NCI-H2029 treated with DMSO at 0.1 percent for 48 hours (cell line): ENCODE measurements at places on chromosomes 11 and 22.

DNA sequence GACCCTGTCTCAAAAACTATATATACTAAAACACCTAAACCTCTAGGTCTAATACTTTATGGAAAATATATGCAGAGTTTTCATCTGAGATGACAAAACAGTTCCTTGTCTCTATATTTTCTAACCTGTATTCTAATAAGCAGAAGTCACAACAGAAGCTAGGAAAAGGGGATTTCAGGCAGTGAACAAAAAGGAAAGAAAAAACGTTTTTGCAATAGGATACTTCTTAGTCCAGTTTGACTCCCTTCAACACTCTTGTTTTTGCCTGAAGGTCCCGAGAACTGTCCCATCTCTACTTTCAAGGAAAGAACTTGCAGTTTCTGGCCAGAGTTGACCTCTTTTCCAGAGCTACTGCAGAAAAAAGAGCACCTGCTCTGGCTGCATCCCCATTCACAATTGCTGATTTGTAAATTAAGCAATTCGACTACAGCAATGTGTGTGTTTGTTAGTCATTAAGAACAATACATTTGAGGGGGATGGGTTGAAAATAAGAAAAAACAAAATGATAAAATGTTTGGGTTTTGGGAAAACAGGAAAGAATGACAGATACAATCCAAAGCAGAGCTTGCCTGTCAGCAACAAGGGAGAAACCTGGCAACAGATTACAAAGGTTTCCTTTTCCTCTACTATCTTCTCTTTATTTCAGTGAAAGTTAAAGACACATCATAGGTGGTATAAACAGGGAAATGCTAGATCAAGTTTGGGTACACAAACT is 160.0 kb downstream of the FCHSD2 start:
- DNase-seq, result no peak

- no peak for DNase-seq
Measured at GRCh38 chr11:45396394-45396793, 110.3 kb upstream of the SYT13 start.

DNA sequence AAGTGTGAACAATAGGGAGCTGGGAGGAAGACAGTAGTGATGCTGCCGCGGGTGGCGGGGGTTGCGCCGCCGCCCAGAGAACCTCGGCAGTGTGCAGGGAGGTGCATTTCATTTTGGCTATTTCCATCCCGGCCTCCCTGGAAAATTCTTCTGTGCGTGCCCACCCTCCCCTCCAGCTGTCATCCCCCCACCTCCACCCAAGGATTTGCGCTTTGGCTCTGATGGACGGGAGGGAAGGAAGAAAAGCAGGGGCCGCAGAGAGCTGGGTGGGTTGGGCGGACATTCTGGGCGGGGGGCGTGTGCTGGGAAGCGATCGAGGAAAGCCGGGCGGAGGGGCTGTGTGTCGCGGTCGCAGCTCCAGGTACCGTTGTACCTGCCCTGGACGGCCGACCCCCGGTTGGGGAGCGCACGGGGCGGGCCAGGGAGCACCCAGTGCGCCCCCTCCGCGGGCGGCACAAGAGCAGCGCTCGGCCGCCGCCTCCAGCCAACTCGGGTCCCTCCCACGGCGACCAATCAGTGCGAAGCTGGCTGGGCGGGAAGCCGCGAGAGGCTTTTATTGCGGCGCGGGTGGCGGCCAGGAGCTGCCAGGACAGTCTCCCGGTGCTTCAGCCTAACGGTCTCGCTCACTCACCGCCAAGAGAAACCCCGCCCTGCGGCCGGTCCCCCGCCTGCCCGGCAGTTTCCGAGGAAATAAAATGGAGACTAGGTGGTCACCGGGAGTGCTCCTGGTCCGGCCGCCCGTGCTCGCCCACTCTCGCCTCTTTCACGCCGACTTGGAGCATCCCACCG is 1.6 kb downstream of the NCAM1 start:
- peak; percentile 68 for DNase-seq

GRCh38 chr22:30453731-30454510 is 17.9 kb downstream of the SEC14L3 start:
- peak; percentile 38 for DNase-seq

GRCh38 chr11:15468466-15468865 is 353.7 kb downstream of the INSC start:
- DNase-seq, result no peak
